Stimulated activated CD8-positive, alpha-beta memory T cell treated with anti-CD3 and anti-CD28 coated beads, Interleukin-4, amount 100 ng/mL, for 4 hours (primary cell): ENCODE measurements at places on chromosomes 7 and 10.

DNA sequence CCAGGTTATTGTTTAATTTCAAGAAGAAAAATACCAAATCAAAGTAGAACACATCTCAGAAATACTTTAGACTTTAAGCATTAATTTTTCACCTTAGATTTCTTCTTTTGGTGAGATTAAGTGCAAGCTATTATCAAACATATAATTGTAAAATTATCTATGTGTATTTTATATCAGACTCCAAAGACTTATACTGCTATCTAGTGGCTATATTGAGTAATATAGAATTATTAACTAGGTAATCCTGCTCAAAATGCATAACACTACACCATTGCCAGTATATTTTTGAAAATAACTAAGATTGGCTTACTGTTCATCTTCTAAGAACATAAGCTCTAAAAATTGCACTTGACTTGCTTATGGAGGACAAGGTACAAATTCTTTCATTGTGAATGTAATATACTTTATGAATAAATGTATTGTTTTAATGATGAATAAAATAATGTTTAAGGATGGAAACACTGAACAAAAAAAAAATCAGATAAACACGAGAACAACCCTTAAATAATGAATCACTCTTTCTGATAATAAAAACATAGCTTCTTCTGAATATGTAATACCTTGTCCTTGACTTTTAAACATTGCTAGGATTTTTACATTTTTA is 86.7 kb upstream of the GNAI1 start:
- DNase-seq = no peak

- no peak for DNase-seq
Measured at GRCh38 chr7:112220877-112221434, 14.5 kb downstream of the ZNF277 start.

GRCh38 chr10:93980486-93980885 is 13.2 kb upstream of the PLCE1 start:
- no peak for DNase-seq

GRCh38 chr7:150940431-150941102 is 37.6 kb downstream of the KCNH2 start:
- no peak for DNase-seq

GRCh38 chr7:152013974-152014373 is 11.5 kb upstream of the GALNT11 start:
- DNase-seq = no peak

DNA sequence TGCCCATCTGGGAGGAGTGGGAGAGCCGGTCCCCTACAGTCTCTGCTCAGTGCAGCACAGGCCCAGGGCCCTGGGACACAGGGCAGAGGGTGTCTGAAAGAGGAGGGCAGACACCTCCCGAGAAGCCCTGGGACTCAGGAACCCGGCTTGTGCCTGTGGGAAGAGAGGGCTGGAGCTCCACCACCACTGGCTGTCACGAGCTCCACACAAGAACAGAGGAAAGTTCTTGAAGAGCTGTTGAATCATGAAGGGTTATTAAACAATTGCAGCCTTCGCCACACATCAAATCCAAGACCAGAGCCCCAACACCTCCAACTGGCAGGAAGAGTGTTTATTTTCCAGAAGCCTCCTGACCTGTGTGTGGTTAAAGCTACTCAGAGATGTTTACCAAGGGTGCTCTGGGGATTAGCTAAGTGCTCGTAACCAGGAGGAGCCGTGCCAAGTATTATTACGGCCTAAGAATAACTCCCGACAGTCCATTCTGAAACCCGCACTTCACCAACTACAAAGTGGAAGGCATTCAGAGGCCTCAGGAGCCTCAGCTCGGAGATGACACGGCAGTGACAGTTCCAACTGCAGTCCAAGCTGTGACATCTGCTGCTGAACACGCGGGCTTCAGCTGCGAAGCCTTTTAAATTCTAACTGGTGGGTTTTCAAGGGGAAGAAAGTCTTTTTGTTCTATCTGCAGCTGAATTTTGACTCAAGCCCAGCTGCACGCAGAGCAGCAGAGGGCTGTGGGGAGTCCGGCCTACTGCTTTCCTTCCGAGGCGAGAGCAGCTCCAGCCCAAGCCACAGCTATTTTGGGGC is 75.1 kb downstream of the MAD1L1 start:
- no peak for DNase-seq

GRCh38 chr7:26100406-26101339 is 51.3 kb upstream of the NFE2L3 start:
- no peak for DNase-seq

DNA sequence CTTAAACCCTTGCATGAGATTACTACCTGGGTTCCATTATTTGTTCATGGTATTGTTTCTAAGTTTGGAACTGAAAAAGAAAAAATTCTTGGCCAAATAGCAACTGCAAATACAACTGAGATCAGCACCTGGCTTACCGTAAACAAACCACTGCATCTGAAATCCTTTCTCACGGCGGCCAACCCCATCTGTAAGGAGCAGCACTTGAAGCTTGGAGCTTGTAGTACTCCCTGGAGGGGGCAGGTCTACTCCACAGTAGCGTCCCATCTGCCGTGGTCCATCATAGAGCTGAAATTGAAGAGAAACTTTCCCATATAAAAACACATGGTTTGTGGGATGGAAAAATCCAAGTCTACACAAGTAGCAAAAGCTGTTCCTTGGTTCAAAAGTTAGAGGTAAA is 109.9 kb downstream of the CUBN start:
- no peak for DNase-seq

- no peak for DNase-seq
Measured at GRCh38 chr7:82263920-82264782, 179.4 kb downstream of the CACNA2D1 start.

- no peak for DNase-seq
Measured at GRCh38 chr10:72462261-72462660, 107.5 kb upstream of the DNAJB12 start.
